ENCODE measurements at places on chromosomes 5 and 9.

DNA sequence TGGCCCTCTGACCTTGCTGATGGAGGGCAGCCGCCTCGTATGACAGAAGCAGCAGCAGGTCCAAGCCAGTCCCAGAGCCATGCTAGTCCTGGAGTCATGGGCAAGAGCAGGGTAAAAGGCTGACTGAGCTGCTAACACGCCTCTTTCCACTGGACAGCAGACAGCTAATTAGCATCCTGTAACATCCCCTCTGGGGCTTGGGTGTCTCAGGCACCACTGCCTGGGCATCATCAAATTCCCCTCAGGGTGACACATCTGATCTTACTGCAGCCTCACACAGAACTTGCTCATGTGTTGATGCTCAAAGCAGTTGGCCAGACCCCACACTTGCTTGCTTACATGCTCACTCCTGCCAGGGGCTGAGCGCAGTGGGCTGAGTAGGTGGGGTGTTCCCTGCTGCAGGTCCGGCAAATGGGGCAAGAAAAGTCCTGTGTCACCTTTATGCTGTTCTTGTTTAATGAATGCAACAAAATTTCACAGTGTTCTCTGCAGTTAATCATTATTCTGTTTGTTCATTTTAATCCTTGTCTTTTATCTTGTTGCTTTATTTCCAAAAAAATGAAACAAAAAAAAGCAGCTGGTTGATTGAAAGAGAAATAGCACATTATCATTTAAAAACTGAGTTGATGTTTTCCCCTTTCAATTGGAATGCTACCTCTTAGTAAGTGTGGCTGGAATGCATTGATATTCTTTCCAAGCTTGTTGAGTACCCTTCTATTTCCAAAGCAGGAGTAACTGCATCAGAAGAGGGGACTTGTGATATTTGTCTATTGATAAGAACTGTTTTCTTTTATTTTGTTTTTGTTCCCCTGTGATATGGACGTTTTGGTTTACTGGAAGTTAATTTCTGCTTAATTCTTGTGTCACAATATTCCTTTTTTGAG, 254.1 kb downstream of the CDH18 start:
- no peak for DNase-seq

DNA sequence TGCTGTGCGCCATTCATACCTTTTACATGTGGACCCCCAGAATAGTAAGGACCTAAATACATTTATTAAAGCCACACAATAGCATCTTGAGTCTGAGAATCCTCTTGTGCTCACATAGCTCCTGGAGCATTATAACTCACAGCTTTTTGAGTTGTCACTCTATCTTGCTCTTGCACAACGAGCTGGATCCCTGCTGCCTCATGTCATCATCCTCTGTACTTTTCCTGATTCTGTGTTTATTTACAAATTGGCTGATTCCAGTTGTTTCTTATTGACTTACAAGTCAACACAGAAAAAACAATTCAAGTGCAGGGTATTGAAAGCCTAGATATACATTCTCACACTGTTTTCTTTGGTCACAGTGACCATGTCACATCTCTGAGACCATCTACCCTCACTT, 112.9 kb downstream of the SLC1A3 start:
- DNase-seq, result no peak

DNA sequence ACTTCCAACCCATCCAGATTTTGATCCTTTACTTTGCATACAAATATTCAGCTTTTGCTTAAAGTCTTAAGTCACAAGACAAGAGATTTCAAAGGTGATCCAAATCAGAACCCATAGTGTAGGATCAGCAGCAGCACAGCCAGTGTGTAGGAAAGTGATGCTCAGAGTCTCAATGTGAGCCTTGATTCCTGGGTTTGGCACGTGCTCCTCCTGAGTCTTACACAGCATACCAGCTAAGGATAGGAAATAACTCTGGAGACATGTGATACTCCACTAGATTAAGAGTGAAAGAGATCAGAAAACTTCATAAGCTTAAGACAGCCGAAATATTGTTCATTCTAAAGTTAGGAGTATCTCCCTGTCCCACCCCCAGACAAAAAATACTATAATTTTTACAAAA, 344.9 kb downstream of the SEMA5A start:
- DNase-seq, result no peak

DNA sequence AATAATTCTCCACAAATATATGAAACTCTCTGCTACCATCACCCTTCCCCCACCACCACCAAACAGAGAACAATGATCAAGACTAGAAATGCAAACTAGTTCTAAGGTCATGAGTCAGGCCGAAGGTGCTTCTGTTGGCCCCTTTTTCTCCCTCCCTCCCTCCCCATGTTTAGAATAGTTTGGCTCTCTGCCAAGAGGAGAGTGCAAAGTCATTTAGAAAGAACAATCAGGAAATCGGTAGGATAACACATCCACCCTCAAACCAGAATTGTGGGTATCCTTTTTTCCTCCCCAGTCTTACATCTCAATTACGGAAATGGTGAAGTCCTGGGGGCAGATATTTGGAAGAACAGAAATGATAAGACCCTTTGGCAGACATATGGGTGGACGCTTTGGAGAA, 170.1 kb downstream of the SLF1 start:
- no peak for DNase-seq

- no peak for DNase-seq
Measured at GRCh38 chr5:80957031-80957761, 3.0 kb upstream of the RASGRF2 start.

DNA sequence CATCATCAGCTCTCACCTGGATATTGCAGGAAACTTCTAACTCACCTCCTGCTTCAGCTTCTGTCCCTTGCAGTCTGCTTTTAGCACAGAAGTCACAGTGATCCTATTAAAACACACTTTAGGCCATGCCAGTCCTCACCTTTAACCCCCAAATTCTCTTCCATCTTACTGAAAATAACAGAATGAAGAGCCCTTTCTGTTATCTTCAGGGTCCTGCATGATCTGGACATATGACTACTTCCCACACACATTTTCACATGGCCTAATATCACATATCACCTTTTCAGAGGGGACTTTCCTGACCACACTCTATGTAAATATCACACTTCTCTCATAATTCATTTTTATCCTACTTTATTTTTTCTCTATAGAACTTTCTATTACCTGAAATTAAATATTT, 550.6 kb upstream of the CLINT1 start:
- no peak for DNase-seq
